Stimulated activated CD8-positive, alpha-beta memory T cell treated with anti-CD3 and anti-CD28 coated beads, Interleukin-15, amount 100 ng/mL, for 48 hours (primary cell): ENCODE measurements at places on chromosomes 2 and 18.

DNA sequence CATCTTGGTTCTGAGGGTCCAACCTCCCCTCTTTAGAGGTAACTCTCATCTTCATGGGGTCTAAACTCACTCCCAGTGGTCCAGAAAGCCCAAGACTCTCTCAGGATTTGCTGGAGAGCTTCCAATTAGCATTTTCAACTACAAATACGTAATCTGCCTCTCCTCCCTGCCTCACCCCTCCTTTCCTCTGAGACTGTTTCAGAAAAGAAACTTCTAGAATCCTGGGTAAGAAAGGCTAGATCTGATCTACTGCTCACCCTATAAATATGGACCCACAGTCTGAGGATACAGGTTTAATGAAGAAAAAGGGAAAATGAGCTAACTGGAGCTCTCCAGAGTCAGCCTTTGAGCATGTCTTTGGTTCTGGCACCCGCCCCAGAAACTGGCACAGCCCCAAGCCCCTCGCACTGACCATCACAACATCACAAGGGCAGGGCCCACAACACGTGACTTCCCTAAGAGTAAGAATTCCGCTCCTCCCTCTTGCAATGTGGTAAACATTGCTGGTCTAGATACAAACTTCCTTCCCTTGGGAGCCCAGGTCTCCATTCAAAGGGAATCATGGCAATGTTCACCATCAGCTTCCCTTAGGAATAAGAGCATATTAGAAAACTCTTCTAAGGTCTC is 21.7 kb upstream of the IHH start:
- no peak for DNase-seq

- no peak for DNase-seq
Measured at GRCh38 chr2:157421331-157421944, 22.5 kb downstream of the CYTIP start.

GRCh38 chr2:88307817-88308216 is 137.7 kb downstream of the THNSL2 start:
- no peak for DNase-seq

DNA sequence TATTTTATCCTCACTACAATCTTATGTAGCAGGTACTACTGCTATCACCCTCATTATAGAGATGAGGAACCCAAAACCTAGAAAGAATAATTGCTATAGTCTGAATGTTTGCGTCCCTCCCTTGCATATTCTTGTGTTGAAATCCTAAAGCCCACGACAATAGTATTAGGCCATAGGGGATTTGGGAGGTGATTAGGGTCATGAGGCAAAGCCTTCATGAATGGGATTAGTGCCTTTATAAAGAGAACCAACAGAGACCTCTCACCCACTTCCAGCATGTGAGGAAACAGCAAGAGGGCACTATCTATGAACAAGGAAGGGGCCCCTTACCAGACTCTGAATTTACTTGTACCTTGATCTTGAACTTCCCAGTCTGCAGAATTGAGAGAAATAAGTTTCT is 500.3 kb upstream of the FAM98A start:
- DNase-seq = no peak

GRCh38 chr2:26744953-26745352 is 19.1 kb upstream of the SLC35F6 start:
- no peak for DNase-seq

DNA sequence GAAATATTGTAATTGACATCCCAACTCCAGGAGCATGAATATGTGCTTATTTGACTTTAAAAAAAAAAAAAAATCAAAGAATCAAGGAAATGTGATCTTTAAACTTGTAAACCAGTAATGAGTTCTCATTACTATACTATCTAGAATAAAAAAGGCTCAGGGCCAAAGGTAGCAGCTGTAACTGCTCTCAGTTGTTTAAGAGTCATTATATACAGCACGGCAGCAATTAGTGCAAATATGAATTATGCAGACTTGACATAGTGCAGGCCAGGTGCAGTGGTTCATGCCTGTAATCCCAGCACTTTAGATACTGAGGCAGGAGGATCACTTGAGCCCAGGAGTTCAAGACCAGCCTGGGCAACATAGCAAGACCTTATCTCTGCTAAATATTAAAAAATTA is 125.7 kb upstream of the TTC39C start:
- no peak for DNase-seq

GRCh38 chr18:59468821-59469220 is 109.8 kb upstream of the LMAN1 start:
- no peak for DNase-seq

DNA sequence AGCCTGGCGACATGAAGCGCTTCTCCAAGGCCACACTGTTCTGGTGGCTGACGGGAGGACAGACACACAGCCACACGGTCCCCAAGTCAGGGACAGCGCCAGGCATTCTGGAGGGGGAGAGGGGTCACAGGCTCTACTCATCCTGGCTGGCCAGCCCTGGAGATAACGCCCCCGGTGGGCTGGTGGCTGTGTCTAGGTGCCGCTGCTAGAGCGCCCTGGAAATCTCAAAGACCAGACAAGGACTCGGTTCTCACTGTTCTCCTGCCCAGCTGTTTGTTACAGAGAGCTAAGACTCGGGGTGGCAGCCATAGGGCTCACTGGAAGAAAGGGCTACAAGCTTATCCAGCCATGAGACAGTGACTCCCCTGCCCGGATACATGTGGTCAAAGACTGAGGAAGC is 72.0 kb downstream of the KCNF1 start:
- DNase-seq = no peak

GRCh38 chr2:197993830-197994229 is 189.4 kb downstream of the PLCL1 start:
- DNase-seq = no peak

- no peak for DNase-seq
Measured at GRCh38 chr18:21275645-21276044, 33.6 kb downstream of the GREB1L start.
